CD4-positive, CD25-positive, alpha-beta regulatory T cell (primary cell): ENCODE measurements at places on chromosomes 6 and 20.

DNA sequence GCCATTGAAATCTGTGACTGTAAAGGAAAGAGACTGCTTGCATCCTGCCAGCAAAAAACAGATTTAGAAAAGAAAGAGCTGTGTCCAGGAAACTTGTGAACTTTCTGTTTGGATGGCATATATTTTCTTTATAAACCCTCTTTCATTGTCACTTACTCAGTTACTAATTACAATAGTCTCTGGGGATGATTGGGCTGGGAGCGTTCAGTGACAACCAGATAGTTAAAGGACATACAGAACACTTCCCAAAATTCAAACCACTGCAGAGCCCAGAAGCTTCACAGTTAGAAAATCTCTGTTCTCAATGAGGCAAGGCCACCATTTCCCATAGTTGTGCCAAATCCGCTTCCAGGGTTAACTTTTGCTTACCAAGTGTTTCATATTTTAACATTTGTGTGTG is 98.6 kb upstream of the TAB2 start:
- no peak for DNase-seq

- no peak for DNase-seq
These were observed 41.7 kb upstream of the EMILIN3 start for GRCh38 chr20:41408156-41408794.

GRCh38 chr6:108798670-108799353 is 49.4 kb upstream of the ARMC2 start:
- DNase-seq: peak; percentile 76

- no peak for DNase-seq
These were observed 439.2 kb downstream of the PKHD1 start for GRCh38 chr6:51648236-51648635.

- DNase-seq: no peak
These were observed 919.6 kb downstream of the KIF16B start for GRCh38 chr20:15653396-15654207.

DNA sequence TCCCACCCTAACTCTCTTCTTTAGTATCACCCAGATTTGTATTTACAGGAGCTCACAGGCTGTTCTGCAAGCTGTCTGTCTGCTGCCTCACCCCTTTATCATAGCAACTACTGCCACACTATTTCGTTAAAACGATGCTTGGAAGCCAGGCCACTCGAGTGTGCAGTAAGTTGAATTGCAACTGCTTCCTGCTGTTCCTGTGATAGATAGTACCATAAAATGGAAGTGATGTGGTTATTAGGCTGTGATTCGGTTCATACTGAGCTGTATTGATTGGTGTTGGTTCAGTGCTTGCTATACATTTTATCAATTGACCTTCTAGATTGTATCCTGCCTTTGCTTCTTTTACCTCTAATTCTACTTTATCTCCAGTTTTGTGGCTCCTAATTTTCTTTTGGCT is 325.4 kb downstream of the RNF144B start:
- DNase-seq: no peak

DNA sequence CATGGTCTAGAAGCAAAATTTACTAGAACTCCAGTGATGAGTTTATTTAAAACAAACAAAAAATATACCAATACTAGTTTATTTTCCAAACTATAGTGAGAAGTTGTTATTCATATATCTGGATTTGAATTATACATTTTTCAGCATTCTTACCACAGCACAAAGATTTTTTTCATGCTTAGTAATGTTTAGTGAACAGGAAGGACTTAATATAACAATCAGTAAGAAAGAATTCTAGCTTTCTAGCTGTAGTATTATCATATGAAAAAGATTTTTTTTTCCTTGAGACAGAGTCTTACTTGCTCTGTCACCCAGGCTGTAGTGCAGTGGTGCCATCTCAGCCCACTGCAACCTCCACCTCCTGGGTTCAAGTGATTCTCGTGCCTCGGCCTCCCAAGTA is 13.8 kb downstream of the MARCKS start:
- no peak for DNase-seq

GRCh38 chr6:85126485-85127167 is 323.3 kb upstream of the NT5E start:
- no peak for DNase-seq

GRCh38 chr6:13120483-13121482 is 207.6 kb downstream of the TBC1D7 start:
- no peak for DNase-seq

DNA sequence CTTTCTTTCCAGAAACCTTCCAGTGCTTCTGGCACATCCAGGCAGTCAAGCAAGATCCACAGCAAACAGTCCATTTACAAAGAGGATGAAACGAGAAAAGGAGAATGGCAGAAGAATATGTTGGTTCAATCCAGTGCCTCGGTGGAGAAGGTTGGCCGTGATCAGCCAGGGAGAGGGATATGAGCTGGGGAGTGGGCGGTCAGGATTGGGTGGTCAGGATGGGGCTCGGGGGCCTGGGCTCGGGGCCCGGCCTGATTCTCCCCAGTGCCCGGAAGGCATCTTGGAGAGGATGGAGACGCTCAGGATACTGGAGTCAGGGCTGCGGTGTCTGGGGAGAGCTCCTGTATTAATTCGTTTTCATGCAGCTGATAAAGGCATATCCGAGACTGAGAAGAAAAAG is 61.3 kb downstream of the EFCAB8 start:
- DNase-seq: no peak

DNA sequence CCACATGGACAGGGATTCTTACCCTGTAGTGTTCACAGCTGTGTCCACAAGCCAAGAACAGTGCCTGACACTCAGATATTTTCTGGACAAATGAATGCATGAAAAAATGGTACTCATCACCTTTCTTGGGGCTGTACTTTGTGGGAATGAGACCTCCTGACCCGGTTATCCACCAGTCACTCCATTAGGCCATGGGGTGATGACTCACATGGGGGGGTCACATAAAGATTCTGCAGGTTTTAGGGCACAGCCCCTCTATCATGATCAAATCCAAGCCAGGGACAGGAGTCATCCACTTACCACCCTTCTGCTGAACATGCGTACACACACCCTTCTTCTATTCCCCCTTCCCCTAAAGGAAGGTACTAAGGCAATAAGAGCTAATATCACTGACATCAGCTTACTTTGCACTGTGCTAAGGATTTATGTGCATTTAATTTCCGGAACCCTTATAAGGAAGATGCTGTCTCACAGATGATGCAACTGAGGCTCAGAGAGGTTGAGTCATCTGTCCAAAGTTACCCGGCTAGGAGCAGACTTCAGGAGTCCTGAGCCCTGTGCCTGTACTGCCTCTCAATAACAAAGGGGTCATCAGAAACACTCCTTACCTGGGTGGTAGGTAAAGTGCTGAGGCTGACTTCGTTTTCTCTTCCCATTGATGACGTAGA is 107.8 kb downstream of the NFATC2 start:
- DNase-seq: no peak

- no peak for DNase-seq
These were observed 10.4 kb downstream of the SRC start for GRCh38 chr20:37356387-37356786.

GRCh38 chr20:32278199-32278643 is 770 bp downstream of the KIF3B start:
- DNase-seq: peak; percentile 24

GRCh38 chr6:96621983-96622382 is 59.1 kb downstream of the FHL5 start:
- DNase-seq: no peak

GRCh38 chr6:121876721-121877120 is 441.3 kb downstream of the GJA1 start:
- no peak for DNase-seq

- no peak for DNase-seq
These were observed 399.9 kb upstream of the MARCKS start for GRCh38 chr6:113457198-113457597.

DNA sequence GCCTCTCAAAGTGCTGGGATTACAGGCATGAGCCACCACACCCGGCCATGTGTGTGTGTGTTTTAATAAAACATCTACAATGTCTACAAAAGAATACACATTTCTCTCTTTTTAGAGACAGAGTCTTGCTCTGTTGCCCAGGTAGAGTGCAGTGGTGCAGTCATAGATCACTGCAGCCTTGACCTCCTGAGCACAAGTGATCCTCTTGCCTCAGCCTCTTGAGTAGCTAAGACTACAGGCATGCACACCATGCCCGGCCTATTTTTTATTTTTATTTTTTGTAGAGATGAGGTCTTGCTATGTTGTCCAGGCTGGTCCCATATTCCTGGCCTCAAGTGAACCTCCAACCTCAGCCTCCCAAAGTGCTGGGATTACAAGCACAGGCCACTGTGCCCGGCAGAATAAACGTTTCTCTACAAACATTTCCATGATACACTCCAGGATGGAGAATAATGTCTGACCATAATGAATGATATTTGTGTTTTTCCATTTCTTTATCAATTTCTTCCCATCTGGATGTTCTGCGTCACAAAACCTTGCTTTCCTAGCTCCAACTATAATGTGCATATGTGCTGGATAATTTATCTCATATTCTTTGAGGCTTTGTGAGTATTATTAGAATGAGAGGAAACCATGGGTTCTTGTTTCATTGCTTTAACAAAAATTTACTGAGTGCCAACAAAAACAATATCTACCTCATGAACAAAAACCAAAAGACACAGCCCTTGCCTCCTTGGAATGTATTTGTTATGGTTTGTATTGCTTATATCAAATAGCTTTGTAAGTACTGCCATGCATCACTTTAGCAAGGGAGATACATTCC is 28.6 kb upstream of the CCN2 start:
- DNase-seq: no peak

DNA sequence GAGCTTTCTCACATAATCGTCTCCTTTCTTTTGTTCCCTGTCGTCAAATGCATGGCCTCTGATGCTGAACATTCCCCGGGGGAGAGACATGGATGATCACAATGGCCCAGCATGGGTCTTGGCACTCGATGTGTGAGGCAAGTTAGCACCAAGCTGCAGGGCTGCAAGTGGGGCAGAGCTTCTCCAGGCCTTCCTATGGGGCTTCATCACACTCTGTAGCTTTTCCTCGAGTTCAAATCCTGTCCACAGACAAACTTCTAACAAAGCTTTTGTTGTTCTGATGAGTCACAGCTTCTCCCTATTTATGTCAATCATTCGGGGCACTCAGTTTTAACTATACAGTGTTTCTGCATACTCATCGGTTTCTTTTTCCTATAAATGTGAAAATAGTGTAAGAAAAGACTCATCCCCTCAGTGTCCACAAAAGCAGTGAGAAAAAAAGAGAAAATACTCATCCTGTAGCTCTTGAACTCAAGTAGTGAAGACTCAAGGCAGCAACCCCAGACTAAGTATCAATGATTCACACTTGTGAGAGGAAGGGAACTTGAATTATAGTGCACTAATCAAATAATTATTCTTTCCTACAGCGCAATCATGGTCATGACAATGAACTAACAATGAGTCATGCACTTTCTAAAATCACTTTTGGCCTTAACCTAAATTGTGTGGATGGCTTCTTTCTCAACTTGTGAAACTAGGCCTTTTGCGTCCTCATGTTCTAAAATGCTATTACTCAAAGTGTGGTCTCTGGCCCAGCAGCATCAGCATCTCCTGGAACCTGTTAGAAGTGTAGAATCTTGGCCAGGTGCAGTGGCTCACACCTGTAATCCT is 68.4 kb upstream of the NOX3 start:
- peak; percentile 12 for DNase-seq

- DNase-seq: no peak
These were observed 142.4 kb downstream of the FNDC1 start for GRCh38 chr6:159311618-159312017.

GRCh38 chr20:11076434-11077105 is 402.8 kb upstream of the JAG1 start:
- DNase-seq: no peak

DNA sequence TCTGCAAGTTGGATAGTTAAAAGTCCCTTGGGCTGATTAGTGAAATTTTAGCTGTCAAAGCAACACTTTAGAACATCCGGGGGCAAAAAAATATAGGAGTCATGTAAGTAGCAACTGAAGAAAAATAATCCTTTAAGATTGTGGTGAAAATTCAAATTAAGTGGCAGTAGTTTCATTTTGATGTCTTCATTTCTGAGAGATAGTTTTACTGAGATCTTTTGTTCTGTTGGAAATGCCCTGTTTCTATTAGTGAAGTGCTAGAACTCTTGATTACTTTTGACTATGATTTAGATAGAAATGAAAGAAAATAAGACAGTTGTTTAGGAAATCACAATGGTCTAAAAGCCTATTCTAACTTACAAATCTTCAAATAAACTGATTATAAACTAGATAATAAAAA is 587.3 kb upstream of the MMS22L start:
- DNase-seq: no peak

DNA sequence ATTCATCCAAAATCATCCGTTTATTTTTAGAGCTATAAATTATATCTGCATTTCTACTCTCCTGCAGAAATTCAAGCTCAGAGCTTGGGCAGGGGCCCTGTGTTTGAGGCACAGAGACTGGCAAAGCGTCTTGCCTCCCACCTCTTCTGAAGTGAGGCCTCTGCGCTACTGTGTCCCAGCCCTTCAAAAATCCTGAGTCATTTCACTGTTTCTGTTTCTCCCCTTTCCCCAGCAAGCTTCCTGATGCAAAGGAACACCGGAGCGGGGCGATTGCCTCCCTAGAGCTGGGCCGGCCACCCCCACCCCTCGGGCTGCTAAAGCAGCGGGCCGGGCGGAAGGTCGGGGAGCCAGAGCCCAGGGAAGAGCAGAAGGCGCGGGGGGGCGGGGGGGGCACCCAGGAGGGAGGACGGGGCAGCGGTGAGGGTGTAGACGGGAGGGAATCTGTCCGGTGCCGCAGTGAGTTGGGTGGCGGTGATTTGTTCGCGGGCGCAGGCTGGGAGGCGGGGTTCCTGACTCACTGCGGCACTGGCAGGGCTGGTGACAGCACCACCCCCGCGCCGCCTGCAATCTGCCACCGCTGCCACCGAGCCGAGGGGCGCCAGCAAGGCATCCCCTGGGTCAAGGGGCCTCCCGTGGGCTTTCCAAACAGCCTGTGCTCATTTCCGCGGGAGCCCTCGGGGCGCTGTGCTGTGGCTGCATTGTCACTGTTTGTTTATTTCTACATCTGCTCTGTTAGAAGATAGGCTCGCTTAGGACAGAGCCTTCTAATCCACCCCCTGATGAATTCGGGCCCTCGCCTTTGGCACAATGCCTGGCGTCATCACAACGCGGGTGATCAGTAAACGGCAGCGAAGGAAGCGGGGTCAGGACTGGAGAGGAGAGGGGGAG is 46.5 kb upstream of the SNAP25 start:
- DNase-seq: no peak

DNA sequence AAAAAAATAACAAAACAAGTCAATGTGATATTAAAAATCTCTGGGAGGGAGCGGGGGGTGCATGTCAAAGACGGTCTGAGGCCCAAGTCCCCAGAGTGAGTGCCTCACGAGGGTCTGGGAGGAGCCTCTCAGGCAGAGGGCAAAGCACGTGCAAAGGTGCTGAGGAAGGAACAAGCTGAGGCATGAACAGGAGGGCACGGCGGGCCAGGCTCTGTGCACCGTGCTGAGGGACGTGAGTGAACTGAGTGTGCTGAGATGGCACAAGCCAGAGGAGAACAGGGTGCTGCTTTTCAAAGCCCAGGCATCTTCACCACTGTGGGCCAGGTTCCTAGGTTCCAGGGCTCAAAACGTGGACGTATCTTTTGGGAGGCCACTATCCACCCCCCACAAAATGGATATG is 142.1 kb upstream of the PHACTR3 start:
- no peak for DNase-seq

- no peak for DNase-seq
These were observed 69.0 kb upstream of the CNKSR3 start for GRCh38 chr6:154579485-154579884.

GRCh38 chr20:13638162-13638495 is 603 bp downstream of the TASP1 start:
- DNase-seq: no peak
